ENCODE measurements at places on chromosomes 6 and 20.

DNA sequence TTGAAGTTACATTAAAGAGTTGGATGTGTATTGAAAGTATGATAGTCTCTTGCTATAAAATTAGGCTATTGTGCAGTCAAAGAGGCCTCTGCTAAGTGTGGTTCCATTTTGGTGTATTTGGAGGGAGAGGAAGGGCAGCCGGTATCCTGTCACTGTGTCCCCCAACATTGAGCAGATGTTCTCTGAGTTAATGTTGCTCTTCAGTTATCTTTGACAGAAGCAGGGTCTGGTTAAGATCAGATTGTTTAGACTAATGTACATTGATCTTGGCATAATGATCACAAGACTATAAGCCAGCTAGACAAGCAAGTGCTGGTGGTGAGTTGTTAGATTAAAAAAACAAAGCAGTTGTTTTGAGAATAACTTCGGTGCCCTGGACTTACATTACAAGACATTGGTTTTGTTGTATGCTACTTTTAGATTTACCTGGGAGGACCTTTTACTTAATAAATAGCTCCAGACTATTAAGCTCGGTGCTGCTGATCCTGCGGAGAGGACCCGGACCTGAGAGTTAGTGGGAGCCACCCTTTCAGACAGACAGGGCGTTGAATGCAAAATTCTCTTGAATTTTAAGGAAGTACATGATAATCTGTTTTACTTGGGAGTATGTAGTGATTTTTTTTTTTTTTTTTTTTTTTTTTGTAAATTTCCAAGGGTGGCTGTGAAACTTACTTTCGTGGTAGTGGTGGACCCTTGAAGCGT, 97.8 kb downstream of the JARID2 start:
- no peak for DNase-seq

GRCh38 chr6:109006818-109007217, 87.8 kb downstream of the SESN1 start:
- DNase-seq: no peak

DNA sequence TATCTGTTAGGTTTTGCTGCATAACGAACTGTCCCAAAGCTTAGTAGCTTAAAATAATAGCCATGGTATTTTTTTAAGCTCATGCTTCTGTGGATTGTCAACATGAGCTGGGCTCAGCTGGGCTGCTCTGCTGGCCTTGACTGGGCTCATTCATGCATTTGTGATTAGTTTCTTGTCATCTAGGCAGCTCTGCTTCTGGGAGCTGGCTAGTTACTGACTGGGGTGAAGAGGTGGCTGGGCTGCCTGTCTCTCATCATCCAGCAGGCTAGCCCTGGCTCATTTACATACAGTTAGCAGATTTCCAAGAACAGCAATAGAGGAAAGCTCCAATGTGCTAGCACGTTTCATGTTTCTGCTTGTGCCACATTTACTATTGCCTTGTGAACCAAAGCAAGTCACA, 165.1 kb upstream of the PCSK2 start:
- no peak for DNase-seq

DNA sequence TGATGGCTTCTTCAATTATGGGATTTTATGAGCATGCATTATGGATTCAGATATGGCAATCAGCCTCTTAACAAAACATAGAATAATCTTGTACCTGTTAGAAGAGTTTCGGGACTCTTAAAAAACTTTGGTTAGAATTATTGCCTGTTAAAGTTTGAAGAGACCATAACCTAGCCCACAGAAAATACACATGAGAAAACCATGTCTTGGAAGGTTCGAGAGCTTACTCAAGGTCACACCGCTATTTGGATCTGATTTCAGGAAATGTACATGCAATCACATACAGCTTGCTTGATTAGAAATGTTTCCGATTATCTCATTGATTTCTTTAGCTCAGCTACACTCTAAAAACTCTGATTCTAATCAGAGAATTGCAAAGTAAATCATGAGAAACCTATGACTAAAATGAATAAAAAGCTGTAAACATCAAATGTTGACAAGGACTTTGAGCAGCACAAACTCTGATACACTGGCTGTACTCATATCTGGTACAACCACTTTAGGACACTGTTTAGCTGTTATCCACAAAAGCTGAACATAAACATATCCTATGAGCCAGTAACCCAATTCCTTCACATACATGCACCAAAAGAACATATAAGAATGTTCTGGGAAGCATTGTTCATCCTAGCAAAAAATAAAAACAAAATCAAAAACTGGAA, 16.3 kb downstream of the STX7 start:
- no peak for DNase-seq

DNA sequence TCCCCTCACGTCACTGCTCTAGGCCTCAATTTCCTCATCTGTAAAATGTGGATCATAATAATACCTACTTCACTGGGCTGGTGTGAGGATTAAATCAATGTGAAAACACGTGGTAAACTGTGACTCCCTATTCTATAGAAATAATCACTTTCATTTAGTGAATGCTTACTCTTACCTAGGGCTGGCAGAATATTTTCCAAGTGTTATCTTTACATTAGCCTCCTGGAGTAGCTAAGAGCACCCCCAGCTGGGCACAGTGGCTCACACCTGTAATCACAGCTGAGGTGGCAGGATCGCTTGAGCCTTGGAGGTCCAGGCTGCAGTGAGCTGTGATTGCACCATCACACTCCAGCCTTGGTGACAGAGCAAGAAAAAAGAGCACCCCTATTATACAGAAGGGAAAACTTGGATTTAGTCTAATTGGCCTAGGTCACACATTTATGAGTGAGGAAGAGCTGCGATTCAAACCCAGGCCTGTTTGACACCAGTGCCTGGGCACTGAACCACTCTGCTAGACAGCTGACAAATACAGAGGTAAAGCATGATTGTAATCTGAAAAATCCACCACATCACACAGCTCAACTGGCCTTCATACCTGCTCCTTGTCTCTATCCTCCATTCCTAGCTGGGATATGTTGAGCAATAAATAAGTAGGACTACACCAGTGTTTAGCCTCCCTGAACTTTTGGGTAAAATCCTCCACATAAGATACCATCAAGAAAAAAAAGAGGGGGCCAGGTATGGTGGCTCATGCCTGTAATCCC, 1.4 kb upstream of the SNTA1 start:
- no peak for DNase-seq

DNA sequence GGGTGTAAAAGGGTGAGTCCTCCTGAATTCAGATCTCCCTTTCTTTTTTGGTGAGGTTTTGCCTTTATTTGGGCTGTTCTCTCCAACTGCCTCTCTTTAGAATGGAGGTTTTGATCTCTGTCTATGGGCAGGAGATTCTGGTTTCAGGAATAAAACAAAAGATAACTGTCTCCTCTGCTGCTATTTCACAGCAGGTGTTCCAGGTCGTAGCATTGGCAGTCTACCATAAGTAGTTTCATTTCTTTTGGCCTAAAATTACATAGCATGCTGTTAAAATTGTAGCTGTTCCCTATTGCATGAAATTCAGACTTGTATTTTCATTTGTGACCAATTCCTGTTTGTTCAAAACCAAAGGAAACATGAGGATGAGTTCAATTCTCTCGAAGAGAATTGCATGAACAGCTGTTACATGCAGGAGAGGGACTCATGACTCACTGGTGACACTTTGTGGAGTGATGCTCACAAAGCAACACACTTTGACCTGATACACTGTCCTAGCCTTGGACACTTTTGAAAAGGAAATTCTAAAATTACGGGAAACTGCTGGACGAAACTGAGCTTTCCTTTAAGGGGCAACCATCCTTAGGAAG, 76.8 kb upstream of the SIRPG start:
- DNase-seq: no peak

DNA sequence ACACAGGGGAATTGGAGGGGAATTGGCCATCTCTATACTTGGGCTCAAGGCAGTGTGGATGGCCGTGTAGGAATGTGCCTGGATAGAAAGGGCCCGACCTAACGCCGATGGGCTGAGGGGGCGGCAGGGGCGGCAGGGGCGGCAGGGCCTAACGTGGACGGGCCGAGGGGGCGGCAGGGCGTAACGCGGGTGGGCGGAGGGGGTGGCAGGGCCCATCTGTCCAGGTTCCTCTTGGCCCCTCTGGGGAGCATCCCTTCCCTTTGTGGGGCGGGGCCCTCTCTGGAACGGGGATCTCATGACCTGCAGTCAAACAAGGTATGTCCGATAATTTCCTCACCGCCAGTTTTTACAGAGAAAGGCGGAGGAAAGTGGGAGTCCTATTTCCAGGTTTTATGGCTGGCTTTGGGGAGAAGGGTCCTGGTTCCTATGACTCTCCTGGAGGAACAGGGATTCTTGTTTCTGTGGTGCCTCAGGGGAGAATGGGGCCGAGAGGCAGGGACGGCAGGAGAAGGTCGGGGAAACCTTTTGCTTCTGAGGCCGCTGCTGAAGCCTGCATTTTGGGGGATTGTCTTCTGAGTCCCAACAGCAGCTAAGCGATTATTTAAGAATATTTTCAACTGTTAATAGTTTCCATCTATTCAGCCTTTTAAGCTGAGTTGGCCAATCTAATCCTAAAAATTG, 100.8 kb upstream of the FRMD1 start:
- no peak for DNase-seq

GRCh38 chr6:95973976-95974375, 41.8 kb upstream of the FUT9 start:
- no peak for DNase-seq

- DNase-seq: no peak
These were observed 15.1 kb downstream of the MYBL2 start for GRCh38 chr20:43681991-43682410.

DNA sequence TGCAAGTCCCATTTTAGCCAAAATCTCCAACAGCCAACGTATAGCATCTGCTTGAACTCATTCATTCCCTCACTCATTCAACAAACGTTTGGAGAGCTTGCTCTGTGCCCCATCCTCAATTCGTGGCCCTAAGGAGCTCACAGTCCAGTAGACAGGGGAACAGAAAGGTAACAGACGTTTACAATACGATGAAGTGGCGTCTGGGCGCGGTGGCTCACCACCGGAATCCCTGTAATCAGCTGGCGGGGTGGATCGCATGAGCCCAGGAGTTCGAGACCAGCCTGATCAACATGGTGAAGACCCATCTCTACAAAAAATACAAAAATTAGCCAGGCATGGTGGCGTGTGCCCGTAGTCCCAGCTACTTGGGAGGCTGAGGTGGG, 790 bp upstream of the E2F1 start:
- no peak for DNase-seq

- no peak for DNase-seq
These were observed 916 bp upstream of the PPP1R11 start for GRCh38 chr6:30066082-30066481.

GRCh38 chr6:32244270-32244669, 20.4 kb upstream of the NOTCH4 start:
- DNase-seq: no peak

- peak; percentile 21 for DNase-seq
These were observed 8.4 kb upstream of the STK35 start for GRCh38 chr20:2093159-2093781.

DNA sequence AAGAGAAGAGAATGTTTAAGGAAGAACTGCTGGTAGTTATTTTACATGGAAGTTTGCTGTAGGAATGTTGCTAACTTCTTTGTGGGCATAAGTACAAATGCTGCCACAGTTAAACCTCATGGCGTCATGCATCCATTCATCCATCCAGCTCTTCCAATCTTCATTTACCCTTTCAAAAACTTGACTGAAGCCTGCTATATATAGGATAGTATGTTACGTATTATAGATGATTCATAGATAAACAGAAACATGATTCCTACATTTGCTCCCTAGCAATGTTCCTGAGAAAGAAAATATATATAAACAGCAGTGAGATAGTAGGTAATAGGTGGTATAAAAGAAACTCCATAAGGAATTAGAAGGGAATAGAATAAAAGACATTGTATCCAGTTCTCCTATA, 93.7 kb downstream of the NDUFAF5 start:
- no peak for DNase-seq

GRCh38 chr20:46831633-46832011, 63.0 kb upstream of the EYA2 start:
- no peak for DNase-seq

DNA sequence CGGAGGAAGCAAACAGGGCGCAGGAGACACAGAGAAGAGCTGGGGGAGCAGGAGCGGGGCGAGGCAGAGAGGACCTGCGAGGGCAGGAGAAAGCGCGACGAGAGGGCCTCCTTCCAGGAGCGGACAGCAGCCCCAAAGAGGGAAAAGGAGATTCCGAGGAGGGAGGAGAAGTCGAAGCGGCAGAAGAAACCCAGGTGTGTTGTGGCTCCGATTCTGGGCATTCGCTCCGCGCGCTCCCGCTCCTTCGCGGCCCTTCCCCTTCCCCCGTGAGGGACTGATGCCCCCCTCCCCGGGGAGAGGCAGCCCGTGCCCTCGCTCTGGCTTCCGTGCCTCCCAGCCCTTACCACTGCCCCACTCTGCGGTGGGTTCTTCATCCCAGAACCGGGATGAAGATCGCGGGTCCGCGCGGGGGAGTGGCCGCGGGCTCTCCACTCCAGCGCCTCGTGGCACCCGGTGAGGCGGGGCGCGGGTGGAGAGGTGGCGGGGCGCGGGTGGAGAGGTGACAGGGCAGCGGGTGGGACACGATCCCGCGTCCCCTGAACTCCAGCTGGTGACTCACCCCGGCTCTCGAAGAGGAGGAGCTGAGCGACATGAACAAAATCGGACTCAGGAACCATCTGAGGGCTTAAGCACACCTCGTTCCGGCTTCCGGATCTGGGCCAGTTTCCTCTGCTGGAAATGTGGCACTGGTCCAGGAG, 22.4 kb downstream of the TMC2 start:
- no peak for DNase-seq

GRCh38 chr6:37282371-37282770, 24.4 kb upstream of the TMEM217 start:
- no peak for DNase-seq

DNA sequence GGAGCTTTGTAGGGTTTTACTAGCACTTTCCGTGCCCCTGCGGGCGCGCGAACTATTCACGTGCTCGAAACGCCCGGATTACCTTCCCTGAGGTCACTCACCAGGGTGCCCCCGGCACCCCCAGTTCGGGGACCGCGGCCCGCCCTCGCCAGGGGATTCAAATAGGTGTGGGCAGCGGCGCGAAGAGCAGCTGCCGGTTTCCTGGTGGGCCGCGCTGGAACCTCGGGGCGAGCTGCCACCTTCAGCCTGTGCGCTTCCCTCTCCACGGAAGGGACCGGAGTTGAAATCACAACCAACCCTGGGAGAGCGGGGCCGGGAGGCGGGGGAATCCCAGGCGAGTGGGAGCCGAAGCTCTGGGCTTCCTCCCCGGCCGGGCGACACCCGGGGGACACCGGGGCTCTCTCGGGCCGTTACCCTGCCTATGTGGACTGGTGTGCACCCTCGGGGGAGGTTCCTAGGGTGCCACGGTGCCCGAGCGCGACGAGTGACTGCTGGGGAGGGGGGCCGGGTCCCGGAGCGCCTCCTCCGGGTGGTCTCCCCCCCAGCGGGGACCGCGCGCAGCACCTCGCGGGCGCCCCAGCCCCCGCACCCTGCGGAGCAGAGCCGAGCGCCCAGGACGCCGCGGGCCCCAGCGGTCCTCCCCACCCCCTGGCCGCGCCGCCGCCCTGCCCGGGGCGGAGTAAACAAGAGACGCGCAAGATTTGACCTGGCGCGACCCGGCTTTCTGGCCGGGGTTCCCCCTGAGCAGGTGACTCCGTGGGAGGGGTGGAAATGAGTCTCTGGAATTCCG, 2.1 kb upstream of the HIVEP2 start:
- peak; percentile 75 for DNase-seq

DNA sequence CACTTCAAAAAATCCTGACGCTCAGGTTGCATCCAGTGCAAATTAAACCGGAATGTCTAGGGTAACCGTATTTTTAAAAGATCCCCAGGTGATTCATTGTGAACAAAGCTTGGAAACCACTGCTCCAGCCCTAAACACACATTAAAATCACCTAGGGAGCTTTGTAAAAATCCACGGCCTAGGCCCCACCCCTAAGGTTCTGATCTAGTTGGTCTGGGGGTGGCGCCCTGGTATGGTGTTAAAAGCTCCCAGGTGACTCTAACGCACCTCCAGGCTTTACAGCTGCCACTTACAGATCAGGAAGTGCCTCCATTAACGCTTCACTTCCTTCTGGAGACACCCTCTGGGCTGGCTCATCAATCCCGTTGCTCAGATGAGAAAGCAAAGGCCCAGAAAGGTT, 92.2 kb downstream of the GRM4 start:
- no peak for DNase-seq
